ENCODE measurements at places on chromosomes 11 and 22.

GRCh38 chr22:47810505-47811500, 1048.4 kb downstream of the TBC1D22A start:
- DNase-seq, result no peak

- DNase-seq, result peak; percentile 33
These were observed 1122.8 kb upstream of the CCDC90B start for GRCh38 chr11:84408946-84409411.

DNA sequence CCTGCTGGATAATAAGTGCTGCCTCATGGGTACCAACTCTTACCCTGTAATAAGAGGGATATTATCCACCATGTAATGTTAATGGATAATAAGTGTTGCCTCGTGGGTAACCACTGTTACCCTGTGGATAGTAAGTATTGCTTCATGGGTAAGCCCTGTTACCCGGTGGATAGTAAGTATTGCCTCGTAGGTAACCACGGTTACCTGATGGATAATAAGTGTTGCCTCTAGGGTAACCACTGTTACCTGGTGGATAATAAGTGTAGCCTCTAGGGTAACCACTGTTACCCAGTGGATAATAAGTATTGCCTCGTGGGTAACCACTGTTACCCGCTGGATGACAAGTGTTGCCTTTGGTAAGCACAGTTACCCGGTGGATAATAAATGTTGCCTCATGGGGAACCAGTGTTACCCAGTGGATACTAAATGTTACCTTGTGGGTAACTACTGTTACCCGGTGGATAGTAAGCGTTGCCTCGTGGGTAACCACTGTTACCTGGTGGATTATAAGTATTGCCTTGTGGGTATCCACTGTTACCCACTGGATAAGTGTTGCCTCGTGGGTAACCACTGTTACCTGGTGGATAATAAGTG, 18.6 kb upstream of the NXPE4 start:
- no peak for DNase-seq

DNA sequence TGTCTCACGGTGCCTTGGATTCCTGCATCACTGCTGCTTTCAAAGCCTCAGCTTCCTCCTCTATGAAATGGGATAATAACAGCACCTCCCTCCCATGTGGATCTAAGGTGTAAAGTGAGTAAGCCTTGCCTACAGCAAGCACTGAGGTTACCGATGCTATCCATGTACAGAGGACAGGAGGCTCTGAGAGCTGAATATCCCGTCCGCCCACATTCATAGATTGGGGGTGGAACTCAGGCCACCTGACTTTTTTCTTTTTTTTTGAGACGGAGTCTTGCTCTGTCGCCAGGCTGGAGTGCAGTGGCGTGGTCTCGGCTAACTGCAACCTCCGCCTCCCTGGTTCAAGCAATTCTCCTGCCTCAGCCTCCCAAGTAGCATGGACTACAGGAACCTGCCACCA, 12.5 kb downstream of the PDGFB start:
- no peak for DNase-seq

- no peak for DNase-seq
These were observed 148.1 kb upstream of the BLID start for GRCh38 chr11:122264121-122264520.

DNA sequence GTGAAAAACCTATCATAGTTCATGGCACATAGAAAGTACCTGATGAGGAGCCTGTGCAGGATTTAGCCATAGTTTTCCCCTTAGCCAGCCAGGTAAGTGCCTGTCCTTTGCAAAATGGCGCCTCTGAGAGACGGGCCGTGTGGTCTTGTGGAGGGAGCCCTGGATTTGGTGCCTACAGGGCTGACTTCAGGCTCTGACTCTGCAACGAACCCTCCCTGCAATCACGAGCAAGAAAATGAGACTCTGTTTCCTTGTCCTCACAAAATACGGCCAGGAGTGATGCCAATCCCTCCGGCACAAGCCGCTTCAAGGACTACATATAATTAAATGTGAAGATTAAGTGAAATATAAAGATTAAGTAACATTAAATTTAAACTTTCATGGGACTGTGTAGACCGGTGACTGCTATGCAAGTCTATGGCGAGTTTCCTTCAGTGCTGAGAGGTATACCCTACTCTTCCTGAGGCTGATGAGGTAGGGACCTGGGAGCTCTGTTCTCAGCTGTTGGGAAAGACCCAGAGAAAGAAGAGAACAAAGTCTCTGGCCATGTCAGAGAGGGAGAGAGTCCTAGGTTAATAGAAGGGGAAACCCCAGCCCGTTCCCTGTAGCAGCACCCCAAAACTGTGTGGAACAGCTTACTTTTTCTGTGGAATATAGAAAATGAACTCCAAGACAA, 6.1 kb upstream of the CXCR5 start:
- no peak for DNase-seq

DNA sequence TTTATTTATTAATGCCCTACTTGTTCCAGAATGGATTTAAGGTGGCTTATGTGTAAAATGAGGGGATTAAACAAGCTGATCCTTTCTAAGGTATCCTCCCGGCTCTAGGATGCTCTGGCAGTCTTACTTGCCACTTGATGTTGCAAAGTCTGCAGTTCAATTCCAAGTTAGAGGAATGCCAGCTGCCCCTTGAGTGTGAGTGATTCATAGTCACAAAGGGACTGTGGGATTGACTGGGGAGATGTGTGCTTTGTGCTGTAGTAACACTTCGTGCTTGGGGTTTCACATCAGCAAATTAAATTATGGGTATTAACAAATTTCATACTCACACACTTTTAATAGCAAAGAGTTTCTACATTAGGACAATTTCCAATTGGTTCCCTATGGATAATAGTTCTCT, 550.8 kb upstream of the CADM1 start:
- no peak for DNase-seq

DNA sequence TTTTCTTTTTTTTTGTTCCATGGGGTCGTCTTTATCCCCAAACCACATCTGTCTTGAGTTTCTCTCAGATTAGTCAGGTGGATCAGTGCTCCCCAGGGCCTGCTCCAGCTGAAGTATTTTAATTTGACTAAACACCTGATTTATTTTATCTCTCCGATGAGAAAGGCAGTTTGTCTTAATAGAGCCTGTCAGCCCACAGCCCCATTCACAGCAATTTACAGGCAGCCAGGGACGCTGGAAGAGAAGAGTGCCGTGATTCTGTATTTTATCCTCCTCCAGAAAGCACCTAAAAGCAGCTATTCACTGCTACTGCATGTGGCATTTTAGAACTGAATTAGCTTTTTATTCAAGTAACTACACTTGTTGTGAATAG, 164.5 kb downstream of the SOX6 start:
- DNase-seq, result no peak

GRCh38 chr11:74543991-74544390, 48.4 kb upstream of the POLD3 start:
- DNase-seq, result peak; percentile 71

DNA sequence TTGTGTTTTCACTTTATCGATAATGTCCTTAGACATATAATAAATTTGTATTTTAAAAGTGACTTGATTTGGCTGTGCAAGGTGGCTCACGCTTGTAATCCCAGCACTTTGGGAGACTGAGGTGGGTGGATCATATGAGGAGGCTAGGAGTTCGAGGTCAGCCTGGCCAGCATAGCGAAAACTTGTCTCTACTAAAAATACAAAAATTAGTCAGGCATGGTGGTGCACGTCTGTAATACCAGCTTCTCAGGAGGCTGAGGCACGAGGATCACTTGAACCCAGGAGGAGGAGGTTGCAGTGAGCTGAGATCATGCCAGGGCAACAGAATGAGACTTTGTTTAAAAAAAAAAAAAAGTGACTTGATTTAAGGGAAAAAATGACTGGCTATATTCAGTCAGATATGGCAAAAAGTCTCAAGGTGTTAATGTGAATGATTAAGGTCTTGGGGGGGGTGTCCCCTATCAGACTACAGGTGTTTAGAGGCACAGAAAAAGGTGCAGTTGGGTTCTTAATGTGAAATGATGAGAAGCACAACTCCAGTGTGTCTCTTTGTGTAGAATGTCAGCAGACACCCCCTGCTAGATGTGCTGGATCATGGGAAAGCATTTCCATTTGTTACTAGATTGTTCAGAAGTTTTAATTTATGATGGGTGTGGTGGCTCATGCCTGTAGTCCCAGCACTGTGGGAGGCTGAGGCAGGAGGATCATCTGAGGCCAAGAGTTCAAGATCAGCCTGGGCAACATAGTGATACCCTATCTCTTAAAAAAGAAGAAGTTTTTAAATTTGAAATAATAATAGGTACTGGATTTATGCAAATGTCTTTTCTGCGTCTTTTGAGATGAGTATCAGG, 17.0 kb downstream of the NEAT1 start:
- peak; percentile 38 for DNase-seq

GRCh38 chr22:19346677-19347265, 55.3 kb upstream of the CLTCL1 start:
- no peak for DNase-seq

- DNase-seq, result no peak
These were observed 195.0 kb upstream of the KIRREL3 start for GRCh38 chr11:127195501-127196120.

DNA sequence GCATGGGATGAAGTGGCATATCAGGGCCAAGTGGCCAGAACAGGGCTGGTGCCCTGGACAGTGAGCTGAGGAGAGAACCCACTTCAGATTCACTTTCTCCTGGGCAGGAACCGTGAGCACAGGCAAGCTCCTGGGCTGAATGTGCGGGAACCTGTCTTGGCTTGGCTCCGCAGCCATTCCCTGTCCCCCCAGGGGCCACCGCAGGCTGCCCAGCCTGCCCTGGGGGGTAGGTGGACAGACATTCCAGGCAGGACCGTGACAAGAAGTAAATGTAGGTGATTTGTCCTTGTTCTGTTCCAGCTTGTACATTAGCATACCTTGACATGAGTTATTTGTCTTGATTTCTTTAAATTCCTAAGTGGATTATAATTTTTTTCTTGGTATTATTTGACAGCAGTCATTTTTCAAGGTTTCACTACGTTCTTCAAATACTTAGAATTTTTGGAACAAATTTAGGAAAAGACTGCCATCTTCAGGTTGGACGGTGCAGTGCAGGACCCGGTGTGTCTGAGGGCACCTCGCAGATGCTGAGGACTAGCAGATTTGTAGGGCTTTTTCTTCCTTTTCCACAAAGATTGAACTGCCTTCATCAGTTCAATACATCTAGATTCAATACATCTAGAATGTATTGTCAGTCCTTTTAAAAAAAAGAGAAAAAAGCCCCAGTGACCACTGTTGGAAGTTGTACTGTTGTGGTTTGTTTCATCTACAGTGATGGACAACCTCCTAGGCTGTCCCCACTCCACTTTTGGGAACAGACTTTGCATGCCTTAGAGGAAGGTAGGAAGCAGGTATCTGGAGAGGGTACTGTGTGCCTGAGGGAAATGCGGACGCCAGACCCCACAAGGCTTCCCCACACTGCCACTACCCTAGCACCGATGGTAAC, 115.1 kb upstream of the RASSF10 start:
- DNase-seq, result peak; percentile 55

- DNase-seq, result no peak
These were observed 21.5 kb downstream of the ASCC2 start for GRCh38 chr22:29816539-29816938.

GRCh38 chr22:50227579-50228215, 17.1 kb downstream of the TUBGCP6 start:
- no peak for DNase-seq

- DNase-seq, result no peak
These were observed 209.2 kb downstream of the GRIK4 start for GRCh38 chr11:120720760-120721159.

- no peak for DNase-seq
These were observed 153.5 kb downstream of the ADAMTS15 start for GRCh38 chr11:130601764-130602460.

GRCh38 chr11:108393046-108393445, 74.3 kb downstream of the C11orf65 start:
- no peak for DNase-seq

GRCh38 chr11:119721129-119722120, 7.6 kb downstream of the NECTIN1 start:
- DNase-seq, result peak; percentile 56

DNA sequence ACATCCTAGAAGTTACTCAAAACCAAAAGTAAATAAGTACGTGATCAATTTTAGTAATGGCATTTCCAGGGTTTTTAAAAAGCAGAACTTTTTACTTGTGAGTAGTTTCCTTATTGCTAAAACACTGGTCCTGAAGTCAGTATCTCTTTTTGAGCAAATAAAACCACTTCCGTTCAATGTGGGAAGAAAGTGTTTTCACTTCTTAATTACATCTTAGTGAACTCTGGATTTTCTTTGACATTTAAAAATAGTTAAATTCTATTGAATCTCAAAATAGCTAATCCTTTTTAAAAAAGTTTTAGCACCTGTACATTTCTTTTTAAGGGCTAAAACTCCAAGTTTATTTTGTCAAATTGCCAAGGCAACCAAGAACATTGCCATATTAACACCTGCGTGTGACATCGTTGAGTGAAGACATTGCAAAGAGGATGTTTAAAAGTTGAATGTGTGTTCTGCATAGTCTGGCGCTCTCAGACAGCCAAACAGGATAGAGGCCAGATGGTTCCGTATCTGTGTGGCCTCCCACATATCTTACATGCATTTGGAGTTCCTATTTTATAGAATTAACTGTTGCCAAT, 17.2 kb upstream of the OR5B21 start:
- DNase-seq, result no peak

DNA sequence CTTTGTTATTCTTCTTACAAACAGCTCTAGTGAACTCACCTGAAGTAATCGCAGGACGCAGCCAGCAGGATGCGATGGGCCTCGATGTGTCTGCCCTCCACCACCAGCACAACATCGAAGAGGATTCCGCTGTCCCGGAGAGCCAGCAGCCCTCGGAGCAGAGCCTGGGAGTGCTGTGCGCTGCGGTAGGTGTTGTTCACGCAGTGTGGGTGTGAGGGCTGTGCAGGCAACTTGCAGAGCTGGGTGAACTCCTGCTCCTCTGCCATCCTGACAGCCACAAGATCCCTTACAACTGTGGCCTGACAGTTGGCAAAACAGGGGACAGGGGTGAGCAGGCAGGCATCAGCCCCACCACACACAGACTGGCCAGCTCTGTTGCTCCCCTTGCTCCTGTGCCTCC, 6.6 kb downstream of the KLHL22 start:
- DNase-seq, result no peak

GRCh38 chr22:46537946-46538813, 760 bp upstream of the CELSR1 start:
- peak; percentile 78 for DNase-seq

- DNase-seq, result peak; percentile 96
These were observed 7.2 kb downstream of the POLD4 start for GRCh38 chr11:67345920-67346819.

DNA sequence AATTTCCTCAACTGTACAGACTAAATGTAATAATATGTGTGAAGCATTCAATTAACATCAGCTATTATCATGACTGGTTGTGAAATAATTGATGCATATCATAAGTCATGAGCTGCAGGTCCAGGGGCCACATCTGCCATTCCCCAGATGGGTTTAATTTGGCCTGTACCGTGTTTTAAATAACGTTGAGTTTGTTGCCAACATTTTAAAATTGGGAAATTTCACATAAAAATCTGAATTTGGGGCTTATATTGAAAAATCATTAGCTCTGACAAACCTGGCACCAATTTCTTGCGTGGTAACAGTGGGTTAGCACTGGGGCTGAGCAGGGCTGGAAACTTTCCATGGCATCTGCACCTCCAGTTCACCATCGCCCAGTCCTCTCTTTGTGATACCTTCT, 193.9 kb downstream of the SNX19 start:
- DNase-seq, result no peak
